ENCODE measurements at places on chromosomes 5 and 9.

- no peak for DNase-seq
These were observed 97.4 kb upstream of the TRIM32 start for GRCh38 chr9:116589392-116590354.

DNA sequence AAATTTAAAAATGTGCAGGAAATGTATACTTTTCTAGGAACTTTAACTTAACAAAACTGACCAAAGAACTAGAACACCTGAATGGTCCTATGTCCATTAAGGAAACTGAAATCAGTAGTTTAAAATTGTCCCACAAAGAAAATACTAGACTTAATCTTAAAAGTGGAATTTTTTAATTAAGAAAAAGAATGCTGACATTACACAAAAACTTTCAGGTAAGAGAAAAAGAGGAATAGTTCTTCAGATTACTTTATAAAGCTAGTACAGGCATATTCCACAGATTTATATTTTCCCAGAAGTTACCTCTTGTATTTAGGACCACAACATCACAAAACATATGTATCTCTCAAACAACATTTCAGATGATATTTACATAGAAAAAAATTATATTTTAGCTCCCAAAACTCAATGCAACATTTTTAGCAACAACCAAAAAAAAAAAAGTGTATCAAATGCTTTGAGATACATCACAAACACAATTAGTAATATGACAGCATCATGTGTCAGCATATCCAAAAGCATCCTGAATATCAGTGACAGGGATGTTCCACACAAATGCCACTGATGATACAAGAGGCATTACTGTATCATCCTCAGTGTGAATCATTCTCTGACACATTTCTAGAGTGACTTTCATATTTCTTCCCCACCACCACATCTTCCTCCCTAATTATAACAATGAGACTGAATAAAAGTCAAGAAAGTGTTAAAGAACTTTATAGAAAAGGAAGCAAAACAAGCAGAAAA, 264.0 kb downstream of the EPB41L4A start:
- DNase-seq, result no peak

GRCh38 chr5:146745931-146746577, 132.5 kb downstream of the PPP2R2B start:
- no peak for DNase-seq

DNA sequence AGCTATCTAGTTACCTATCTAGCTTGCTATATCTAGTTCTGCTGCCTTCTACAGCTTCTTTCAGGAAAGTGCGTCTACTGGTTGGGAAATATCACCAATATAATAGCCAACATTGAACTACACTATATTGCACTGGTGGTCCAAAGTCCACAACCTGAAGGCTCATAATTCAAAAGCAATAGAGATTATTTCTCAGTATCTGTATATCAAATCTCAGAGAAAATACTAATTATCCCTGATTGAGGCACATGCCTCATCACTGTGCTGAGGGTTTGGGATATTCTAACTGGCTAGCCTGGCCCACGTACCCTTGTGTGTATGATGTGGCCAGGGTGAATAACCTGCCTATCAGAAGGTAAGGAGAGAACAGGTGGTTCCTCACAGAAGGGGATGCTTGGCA, 53.8 kb downstream of the SH3RF2 start:
- no peak for DNase-seq

DNA sequence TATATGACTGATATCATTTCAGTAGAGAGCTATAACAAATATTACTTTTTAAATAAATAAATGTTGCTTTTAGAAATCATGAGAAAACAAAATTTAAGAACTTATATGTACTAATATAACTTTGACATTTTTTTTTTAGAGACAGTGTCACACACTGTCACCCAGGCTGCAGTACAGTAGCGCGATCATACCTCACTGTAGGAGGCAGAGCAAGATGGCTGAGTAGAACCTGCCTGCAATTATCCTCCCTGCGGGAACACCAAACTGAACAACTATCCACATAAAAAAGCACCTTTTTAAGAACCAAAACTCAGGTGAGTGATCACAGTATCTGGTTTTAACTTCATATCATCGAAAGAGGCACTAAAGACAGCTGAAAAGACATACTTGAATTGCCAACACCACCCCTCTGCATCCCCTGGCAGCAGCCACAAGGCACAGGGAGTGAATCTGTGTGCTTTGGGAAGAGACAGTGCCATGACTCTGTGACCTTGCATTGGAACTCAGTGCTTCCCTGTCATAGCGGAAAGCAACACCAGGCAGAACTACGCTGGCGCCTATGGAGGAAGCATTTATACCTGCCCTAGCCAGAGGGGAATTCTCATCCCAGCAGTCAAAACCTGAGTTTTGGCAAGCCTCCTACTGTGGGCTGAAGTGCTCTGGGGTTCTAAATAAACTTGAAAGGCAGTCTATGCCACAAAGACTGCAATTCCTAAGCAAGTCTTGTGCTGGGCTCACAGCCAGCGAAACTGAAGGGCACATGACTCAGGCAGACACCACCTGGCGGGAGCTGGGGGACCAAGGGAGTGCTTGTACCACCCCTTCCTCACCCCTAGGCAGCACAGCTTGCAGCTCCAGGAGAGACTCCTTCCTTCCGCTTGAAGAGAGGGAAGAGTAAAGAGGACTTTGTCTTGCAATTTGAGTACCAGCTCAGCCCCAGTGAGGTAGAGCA, 142.7 kb downstream of the FBXL17 start:
- DNase-seq, result no peak

DNA sequence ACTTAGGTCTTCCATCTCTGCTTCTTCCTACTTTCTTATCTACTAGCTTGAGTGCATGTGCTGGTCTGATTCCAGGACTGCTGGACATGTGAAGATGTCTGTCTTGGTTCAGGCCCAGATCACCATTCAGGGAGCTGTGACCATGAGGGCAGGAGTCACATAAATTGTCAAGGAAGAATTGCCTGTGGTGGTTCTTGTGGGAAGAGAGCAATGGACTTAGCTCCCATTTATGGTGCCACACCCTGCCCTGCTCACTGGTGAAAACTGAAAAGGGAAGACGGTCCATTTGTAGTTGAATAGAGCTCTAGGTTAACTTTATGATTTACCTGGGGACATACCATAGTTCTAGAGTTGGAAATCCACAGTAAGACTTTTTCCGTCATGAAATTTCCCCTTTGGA, 244.3 kb upstream of the ZNF608 start:
- no peak for DNase-seq

DNA sequence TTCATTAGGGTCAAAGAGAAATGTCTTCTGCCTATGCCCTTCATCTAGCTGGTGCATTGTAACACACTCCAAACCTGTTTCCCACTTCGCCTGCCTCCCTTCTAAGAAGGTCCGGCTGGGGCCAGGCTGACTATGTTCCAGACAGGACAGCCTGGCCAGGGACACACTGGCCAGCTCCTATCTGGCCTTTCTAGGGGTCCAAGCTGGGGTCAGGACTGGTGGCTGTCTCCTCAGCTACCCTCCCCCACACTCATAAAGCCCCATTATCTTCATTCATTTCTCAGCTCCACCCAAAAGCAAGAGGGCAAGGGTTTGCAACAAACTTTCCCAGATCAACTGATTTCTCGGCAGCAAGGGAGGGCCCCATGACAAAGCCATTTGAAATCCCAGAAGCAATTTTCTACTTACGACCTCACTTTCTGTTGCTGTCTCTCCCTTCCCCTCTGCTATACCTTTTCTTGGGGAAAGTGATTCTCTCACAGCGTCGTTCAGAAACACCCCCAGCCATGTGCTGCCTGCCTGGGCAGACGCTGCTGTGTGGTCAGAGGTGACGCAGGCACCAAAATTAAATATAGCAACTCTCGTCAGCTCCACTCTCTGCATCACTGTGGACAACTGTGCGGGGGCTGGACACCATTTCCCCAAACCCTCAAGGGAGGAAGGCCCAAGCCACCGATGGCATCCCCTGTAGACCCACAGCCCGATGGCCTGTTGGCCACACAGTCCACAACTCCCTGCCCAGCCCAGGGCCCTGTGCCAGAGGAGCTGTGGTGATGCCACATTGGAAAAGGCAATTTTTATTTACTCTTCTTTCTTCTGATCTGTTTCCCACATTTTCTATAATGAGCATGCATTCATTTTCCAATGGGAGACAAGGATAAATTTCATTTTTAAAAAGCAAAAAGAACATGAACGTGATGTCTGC, 6.1 kb downstream of the IL13 start:
- no peak for DNase-seq

- DNase-seq, result no peak
These were observed 28.8 kb downstream of the CNTFR start for GRCh38 chr9:34560599-34561214.

- no peak for DNase-seq
These were observed 93.2 kb downstream of the ZFAND5 start for GRCh38 chr9:72271613-72272478.

GRCh38 chr9:69768716-69769115, 8.9 kb upstream of the PTAR1 start:
- DNase-seq, result no peak

GRCh38 chr5:151004499-151004898, 15.9 kb upstream of the GPX3 start:
- DNase-seq, result no peak

DNA sequence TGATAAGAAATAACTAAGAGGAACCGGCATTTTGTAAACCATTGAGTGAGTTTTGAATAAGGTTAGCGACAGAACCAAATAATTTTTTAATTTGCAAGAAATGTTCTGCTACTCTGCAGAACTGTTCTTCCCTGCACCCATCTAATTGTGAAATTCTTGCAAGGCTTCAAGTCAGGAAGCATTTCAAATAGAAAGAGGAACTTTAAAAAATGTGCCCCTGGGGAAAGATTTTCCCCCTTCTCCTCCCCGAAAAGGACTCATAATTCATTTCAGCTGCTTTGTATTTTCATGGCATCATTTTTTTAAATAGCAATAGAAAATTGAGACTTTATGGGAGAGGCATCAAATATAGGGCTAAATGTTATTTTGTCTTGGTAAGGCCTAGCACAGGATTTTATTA, 180.9 kb upstream of the ANKRD55 start:
- no peak for DNase-seq

- DNase-seq, result no peak
These were observed 23.0 kb downstream of the PCDHGC5 start for GRCh38 chr5:141511771-141512325.

GRCh38 chr9:116493183-116493860, 193.8 kb upstream of the TRIM32 start:
- no peak for DNase-seq

GRCh38 chr9:19976226-19976625, 187.4 kb upstream of the SLC24A2 start:
- no peak for DNase-seq

DNA sequence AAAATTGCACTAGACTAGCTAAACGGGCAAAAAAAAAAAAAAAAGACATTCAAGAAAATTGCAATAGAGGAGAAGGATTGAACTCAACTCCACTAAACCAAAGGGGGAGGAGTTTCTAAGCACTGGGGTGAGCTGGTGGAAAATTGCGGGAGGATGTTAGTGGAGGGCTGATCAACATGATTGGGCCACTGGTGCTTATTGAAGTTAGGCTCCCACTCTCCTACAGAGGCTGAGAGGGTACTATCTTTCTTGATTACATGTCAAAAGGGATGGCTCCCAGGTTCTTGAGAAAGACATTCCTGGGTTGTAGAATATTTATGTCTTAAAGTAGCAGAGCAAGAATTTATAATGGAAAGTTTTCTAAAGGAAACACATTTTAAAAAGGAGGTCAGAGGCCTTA, 38.0 kb downstream of the CAMK4 start:
- DNase-seq, result no peak

- no peak for DNase-seq
These were observed 23.8 kb downstream of the SELENOP start for GRCh38 chr5:42787845-42788244.

DNA sequence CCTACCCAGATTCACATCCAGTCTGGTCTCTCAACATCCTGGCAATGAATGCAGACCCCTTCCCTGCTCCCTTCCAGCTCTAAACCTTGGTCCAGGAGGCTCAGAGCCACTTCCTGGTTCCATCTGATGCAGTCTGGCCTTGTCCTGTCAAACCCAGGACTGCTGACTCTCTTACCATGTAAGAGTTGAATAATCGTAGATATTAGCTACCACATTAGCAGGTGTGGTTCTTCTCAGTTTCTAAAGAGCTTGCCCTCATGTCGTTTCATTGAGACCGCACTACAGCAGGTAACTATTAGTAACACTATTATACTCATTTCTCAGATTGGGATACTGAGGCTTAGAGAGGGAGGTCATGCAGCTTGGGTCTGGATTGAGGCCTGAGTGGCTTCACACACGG, 133.3 kb downstream of the BOD1 start:
- DNase-seq, result no peak

GRCh38 chr9:33942471-33943083, 106.1 kb downstream of the UBAP2 start:
- DNase-seq, result no peak

GRCh38 chr5:177557041-177557647, 2.8 kb upstream of the FAM193B start:
- no peak for DNase-seq

- no peak for DNase-seq
These were observed 25.5 kb downstream of the ERAP2 start for GRCh38 chr5:96901841-96902240.

DNA sequence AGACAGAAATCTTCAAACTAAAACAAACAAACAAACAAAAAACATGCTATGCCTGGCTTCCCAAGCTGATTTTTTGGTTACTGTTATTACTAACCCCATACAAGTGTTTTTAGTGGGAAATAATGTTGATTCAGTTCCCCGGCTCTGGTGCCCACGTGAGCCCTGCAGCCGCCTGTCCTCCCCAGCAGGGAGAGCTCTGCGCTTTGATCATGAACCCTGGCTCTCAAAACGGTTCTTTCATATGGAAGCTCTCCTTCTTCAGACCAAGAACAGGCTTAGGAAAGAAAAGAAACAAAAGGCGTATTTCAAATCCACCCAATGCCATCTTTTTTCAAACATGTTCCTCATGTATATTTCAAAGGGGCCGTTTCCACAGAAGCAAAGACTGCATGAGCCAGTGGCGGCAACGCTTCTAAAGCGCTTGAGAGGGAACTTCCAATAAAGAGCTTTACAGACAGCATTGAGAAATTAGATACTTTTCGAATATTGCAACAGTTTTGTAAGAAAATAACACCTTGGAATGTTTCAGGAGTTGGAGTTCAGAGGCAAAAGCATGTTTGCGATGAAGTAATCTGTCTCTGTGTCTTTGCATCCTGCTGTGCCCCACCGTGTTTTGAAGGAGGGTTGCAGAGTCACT, 74.8 kb downstream of the ICE1 start:
- no peak for DNase-seq

GRCh38 chr5:72347801-72348308, 27.7 kb downstream of the PTCD2 start:
- DNase-seq, result peak; percentile 60

DNA sequence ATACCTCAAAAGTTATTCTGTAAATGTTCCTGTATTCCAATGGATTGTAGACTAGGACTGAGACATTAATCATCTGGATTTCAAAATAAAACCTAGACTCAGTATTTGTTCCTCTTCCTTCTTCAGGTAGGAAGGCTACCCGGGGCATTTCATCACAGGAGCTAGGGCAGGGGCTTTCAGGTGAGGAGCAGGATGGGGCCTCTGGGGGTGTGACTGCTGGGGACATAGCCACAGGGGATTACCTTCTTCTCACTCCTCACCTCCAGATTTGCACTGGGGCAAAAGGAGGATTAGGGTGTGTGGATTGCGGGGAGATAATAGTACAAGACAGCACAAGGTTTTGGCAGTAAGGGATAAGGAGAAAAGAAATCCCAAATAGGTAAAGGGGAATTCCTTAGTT, 37.9 kb upstream of the SRP19 start:
- no peak for DNase-seq

GRCh38 chr9:95317893-95318211, 343 bp upstream of the FANCC start:
- no peak for DNase-seq

All from brain pericyte (primary cell).